ENCODE measurements at places on chromosomes 7 and 10.

DNA sequence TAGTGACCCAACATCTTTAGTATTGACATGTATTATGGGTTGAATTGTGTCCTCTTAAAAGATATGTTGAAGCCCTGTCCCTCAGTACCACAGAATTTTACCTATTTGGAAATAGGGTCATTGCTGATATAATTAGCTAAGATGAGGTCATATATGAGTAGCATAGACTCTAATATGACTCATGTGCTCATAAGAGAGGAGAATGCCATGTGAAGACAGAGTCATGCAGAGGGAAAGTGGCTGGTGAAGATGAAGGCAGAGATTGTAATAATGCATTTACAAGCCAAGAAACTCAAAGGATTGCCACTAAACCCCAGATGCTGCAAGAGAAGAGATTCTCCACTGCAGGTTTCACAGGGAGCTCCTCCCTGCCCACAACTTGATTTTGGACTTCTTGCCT is 496.4 kb downstream of the KIF20B start:
- DNase-seq = no peak

GRCh38 chr7:109178342-109178741 is 608.7 kb downstream of the DNAJB9 start:
- no peak for DNase-seq

DNA sequence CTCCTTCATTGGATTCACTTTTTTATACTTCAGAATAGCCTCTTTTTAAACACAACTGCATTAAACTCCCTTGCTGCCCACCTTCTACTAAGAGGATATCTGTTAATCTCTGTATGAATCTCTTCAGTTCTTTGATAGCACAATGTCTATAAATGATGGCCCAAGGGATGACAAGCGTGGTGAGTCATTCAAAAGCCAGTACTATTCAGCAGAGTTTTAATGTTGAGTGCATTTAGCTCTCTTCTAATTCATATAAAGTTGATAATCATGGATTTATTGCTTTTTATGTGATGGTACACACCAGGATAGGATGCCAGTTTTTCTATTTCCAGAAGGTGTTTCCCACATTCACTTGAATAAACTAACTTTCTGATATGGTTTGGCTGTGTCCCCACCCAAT is 57.4 kb upstream of the HECTD2 start:
- no peak for DNase-seq

GRCh38 chr7:1060315-1061072 is 16.1 kb downstream of the GPR146 start:
- peak; percentile 54 for DNase-seq

- DNase-seq = peak; percentile 42
These were observed 9.6 kb upstream of the EIF5AL1 start for GRCh38 chr10:79502561-79503309.

- DNase-seq = peak; percentile 39
These were observed 68.2 kb downstream of the CLEC2L start for GRCh38 chr7:139591550-139592195.

GRCh38 chr7:11168650-11169170 is 195.0 kb downstream of the PHF14 start:
- DNase-seq = no peak

DNA sequence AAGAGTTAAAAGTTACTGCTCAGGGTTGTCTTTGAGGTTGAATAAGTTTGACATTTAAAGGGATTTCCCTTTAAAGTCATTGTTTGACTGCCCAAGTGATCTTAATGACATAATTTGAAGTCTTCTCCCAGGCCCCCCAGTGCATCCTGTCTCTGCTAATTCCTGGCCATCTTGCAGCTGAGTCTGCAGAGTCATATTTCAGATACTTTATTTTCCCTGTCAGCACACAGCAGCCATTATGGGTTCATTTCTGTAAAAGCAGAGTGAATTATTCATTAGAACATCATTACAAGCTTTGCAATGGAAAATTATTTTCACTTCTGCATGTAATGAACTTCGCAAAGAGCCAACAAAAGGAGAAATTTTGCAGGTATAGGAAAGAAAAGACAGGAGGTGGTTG is 536.6 kb downstream of the GALNT17 start:
- DNase-seq = no peak

- DNase-seq = peak; percentile 66
These were observed at the start of gene COL13A1 for GRCh38 chr10:69801434-69802315. Gene COL13A1, plus strand, starts transcription at chr10:69801906. Its CDS starts 518 bp downstream, at chr10:69802424.

GRCh38 chr7:26295586-26295985 is 3.9 kb downstream of the SNX10 start:
- DNase-seq = no peak

DNA sequence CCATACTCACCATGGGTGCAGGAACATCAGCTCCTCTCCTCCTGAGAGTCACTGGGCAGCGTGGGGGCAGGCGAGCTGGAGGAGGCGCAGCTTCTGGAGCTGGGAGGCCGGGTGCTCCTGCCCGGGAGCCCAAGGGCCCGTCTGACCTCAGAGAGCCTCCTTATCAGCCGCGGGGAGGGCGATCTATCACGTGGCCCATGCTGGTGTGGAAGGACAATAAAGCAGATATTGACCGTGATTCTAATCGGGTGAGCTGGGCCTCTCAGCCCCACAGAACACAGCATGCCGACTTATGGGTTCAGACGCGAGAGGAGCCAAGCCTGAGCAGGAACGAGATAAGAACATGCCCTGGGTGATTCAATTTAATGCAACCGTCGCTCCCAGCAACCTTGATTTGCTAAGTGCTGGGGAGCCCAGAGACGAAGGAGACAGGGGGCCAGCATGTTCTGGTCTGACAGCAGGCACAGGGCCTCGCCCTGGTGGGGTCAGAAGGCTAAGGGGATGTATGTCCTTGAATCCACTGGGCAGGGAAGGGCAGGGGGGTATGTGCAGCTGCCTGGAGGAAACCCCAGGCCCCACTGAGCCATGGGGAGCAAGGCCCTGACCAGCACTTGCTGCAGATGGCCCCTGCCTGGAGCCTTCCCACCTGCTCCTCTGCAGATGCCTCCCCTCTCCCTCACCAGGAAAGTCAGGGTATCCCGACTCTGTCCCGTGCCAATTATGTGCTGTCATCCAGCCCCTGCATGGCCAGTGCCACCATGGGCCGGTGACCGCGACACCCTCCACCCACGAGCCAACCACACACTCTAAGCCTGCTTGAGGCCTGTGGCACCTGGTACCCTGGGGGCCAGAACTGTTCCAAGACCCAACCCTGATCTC is 95.3 kb upstream of the RET start:
- no peak for DNase-seq

GRCh38 chr10:85961073-85961472 is 405.5 kb downstream of the GRID1 start:
- DNase-seq = no peak

GRCh38 chr7:15086131-15086611 is 183.6 kb upstream of the DGKB start:
- peak; percentile 2 for DNase-seq

- no peak for DNase-seq
These were observed 62.5 kb downstream of the MKI67 start for GRCh38 chr10:128063736-128064107.

Data from astrocyte of the hippocampus (primary cell).